Astrocyte of the spinal cord (primary cell): ENCODE measurements at places on chromosomes 1 and 21.

- DNase-seq, result no peak
These were observed 31.8 kb upstream of the KCND3 start for GRCh38 chr1:112021263-112021662.

DNA sequence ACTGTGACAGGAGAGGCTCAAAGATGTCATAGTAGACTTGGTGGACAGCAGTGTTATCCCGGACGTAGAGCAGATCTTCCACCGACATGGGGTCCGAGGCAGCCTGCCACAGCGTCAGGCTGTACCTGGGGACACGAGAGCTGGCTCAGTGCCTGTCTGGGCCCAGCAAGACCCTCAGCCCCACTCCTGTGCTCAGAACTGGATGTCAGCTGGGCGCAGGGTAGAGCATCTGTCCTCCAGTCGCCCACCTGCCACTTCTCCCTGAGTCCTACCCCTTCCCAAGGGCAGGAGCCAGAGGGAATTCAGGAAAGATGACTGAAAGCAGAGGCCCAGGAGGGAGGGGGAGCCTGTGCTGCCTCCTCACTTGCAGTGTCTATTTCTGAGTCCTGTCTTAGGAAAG lies 11.7 kb downstream of the FAM151A start:
- no peak for DNase-seq

DNA sequence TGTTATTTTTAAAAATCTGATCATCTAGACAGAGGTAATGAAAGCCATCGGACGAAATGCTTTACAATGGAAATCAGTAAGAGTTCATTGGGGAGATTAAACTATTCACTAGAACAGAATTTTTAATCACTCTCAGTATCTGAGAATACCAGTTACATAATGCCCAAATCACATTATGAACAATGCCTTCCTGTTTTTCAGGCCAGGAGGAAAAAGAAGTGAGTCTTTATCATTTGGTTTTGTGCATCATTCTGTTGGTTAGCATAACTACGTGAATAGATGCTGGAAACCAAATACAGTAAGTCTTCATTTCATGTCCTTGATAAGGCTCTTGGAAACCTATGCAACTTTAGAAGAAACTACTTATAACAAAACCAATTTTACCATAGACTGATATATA lies 18.0 kb upstream of the ASB17 start:
- no peak for DNase-seq

GRCh38 chr1:26602378-26602959 lies 72.9 kb downstream of the RPS6KA1 start:
- peak; percentile 68 for DNase-seq

DNA sequence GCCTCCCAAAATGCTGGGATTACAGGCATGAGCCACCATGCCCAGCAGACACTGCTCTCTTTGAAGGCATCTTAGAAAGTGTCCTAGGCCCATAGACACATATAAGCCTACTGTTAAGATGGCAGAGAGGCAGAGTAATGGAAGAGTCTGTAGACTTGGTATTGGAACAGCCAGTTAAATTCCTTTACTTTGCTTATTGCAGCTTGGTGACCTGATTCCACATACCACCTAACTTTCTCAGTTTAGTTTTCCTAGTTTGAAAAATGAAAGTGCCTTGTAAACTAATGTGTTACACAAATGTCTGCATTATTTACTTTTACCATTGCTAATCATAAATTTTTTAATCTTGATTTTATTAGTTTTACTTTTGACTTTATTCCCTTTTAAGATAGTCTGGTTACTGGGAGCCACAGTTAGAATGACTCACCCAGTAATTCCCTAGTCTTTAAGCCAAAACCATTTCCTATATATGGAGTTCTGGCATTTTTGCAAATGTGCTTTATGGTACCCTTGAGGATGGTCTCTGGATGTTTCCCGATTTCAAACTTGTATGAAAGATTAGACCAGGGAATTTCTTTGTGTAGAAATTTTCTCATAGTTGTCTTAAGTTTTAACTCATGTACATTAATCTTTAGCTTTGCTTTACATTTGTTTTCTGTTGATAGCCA lies 6.4 kb downstream of the SMAP2 start:
- DNase-seq, result peak; percentile 73

- DNase-seq, result peak; percentile 88
These were observed at the start of gene GBP1 for GRCh38 chr1:89065079-89065868. TSS of gene GBP1 (minus strand) at chr1:89065208. CDS start at chr1:89063234, 1,974 bp downstream.

GRCh38 chr1:246435421-246436041 lies 71.5 kb downstream of the SMYD3 start:
- no peak for DNase-seq

- no peak for DNase-seq
These were observed 725.2 kb downstream of the PTPRU start for GRCh38 chr1:29961293-29962059.

DNA sequence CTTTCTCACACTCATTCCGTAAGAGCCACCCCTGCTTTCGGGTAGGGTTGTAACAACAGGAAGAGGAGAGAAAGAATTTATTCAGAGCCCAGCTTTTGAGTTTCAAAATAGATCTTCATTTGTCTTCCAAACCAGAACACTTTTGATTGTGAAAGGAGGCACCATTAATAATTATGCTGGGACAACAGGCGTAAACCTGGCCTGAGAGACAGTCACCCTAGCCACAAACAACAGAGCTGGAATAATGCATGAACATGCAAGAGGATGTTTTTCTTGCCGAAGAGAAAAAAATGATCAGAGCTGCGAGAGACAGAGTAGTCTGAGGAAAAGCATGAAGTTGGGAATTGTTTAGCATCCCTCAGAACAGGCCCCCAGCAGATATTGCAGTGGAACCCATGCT lies 18.5 kb upstream of the GREM2 start:
- no peak for DNase-seq

DNA sequence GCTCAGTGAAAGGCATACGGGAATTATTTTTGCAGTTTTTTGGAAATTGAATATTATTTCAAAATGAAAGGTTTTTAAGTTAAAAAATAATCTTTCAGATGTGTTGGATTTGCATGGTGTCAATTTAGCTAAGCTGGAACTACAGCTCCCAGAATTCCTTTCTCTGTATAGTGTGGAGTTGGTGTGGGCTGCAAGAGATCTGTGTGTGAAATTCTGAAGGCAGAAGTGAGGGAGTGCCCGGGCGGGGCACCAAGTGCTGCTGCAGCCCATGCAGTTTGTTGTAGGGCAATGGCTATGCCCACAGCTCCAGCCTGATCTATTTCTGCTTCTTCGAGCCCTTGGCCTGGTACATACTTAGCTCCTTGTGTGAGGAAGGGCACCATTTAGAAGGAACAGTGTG lies 60.5 kb upstream of the CSF1 start:
- DNase-seq, result no peak

GRCh38 chr1:42266253-42267135 lies 68.5 kb downstream of the FOXJ3 start:
- peak; percentile 11 for DNase-seq

GRCh38 chr1:150066838-150067183 lies 765 bp upstream of the VPS45 start:
- no peak for DNase-seq

- no peak for DNase-seq
These were observed 17.7 kb downstream of the PTPRC start for GRCh38 chr1:198656500-198656932.

DNA sequence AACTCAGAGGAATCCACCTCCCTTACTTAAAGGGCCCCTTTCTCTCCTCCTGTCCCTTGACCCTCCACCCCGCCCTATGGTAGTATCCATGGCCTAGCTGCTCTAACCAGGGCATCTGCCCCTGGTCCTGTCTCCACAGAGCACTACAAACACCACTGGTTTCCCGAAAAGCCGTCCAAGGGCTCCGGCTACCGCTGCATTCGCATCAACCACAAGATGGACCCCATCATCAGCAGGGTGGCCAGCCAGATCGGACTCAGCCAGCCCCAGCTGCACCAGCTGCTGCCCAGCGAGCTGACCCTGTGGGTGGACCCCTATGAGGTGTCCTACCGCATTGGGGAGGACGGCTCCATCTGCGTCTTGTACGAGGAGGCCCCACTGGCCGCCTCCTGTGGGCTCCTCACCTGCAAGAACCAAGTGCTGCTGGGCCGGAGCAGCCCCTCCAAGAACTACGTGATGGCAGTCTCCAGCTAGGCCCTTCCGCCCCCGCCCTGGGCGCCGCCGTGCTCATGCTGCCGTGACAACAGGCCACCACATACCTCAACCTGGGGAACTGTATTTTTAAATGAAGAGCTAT lies 1.7 kb downstream of the BTG2 start:
- DNase-seq, result peak; percentile 24

DNA sequence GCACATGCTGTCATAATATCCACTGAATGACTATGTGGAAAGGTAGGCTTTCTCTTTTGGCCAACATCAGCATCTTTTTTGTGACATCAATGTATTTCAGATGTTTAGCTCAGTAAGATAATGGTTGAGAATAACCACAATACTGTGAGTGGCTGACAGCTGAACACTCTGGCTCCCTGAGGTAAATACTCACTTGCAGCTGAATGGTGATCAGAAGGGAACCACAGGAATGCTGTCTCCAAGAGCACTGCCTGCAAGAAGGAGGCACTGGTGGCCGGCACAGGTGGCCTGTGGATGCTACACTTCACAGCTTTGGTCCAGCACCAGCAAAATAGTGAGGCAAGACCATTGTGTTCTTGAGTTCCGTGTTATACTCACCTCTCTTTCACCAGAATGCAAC lies 118.7 kb upstream of the PPM1J start:
- no peak for DNase-seq

DNA sequence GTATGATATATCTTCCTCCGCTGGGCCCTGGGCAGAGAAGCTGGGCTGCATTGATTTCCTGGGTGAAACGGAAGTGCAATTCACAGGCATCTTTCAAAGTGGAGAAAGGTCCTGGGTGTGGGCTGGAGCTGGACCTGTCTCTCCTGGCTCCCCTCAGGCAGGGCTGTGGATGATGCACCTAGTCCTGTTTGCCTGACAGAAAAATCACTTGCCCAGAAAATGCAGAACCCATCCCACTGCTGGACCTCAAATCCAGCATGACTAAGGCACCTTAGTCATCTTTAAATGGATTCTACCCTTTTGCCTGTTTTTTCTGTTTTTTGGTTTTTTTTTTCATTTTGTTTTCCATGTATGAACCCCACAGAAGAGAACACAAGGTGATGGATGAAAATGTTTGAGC lies 49.7 kb downstream of the MYSM1 start:
- no peak for DNase-seq

- DNase-seq, result no peak
These were observed 11.5 kb downstream of the THAP3 start for GRCh38 chr1:6635910-6636760.

DNA sequence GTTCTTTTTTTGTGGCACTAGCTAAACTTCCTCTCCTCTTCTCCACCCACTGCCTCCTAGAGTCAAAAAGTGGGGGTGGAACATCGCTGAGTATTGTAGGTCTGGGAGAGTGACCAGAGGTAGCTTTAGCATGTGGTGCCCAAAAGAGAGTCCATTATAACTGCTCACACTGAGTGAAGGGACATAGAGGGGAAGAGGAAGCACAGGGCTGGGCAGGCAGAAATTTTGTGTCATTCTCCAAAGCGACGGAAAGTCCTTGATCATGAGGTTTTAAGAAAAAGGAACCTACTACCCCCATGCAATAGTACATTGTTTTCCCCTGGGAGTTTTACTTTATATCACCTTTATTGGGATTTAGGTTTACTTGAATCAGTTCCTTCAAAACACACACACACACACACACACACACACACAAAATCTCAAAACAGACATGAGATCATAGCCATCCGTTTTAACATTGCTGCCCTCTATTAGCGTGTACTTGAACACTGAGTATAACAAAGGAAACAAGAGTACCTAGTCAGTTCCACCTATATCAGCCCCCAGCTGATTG lies 4.1 kb downstream of the CD84 start:
- no peak for DNase-seq

GRCh38 chr1:201582705-201583442 lies 43.9 kb downstream of the NAV1 start:
- DNase-seq, result peak; percentile 46

DNA sequence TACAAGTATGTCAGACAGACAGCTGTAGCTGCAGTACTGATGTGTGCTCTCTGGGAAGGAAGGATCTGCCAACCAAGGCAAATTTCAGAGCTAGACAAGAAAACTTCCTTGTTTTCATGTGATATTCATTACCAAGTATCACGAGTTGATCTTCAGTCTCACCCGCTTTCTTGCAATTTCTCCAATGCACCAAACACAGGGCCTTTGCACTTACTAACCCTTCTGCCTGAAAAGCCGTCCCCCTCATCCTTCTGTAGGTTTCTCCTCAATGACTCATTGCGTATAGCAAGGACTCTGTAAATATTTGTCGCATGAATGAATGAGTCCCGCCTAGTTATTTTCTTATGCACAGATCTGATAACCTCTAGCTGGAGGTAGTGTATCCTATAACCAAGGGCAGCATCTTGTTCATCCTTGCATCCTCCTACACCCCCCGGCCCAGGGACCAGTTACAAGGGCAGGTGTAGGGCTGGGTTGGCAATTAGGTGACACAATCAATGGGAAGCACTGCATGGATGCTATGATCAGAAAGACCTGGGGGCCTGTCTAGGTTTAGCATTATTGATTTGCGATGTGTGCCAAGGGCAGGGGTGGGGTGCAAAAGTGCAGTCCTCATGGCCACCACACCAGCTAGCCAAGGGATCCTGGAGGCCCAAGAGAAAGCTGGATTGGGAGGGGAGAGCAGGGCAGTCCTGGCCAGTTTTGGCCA lies 51.4 kb upstream of the GPR157 start:
- no peak for DNase-seq

GRCh38 chr1:75668813-75669212 lies 55.7 kb upstream of the ACADM start:
- DNase-seq, result no peak

- no peak for DNase-seq
These were observed 2.0 kb downstream of the XKR8 start for GRCh38 chr1:27961646-27962221.

GRCh38 chr1:98887507-98887906 lies 117.2 kb downstream of the PLPPR5 start:
- DNase-seq, result no peak

DNA sequence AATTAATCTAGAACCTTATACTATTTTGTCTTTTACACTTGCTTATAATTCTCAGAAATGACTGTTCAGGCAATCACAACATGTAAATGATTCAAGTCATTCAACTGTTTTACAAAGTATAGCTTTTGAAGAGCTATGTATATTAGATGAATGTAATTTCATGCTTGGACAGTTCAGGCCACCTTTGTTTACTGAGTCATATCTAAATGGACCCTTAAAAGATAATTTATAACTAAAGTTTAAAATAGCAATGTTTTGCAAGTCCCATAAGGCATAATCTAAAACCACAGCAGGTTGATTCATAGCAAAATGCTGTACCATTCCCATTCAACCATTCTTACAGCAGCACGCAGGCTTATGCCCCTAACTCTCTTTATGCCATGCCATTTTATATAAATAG lies 64.8 kb downstream of the PIK3R3 start:
- no peak for DNase-seq

- DNase-seq, result no peak
These were observed 7.2 kb downstream of the ADPRS start for GRCh38 chr1:36095760-36096405.

- DNase-seq, result peak; percentile 33
These were observed 135.9 kb downstream of the HHAT start for GRCh38 chr1:210464519-210465039.

- DNase-seq, result no peak
These were observed 21.3 kb downstream of the TOR1AIP2 start for GRCh38 chr1:179856296-179856695.
